ENCODE measurements at places on chromosomes 16 and 17.

- no peak for DNase-seq
Measured at GRCh38 chr17:2423271-2423670, 22.4 kb upstream of the MNT start.

DNA sequence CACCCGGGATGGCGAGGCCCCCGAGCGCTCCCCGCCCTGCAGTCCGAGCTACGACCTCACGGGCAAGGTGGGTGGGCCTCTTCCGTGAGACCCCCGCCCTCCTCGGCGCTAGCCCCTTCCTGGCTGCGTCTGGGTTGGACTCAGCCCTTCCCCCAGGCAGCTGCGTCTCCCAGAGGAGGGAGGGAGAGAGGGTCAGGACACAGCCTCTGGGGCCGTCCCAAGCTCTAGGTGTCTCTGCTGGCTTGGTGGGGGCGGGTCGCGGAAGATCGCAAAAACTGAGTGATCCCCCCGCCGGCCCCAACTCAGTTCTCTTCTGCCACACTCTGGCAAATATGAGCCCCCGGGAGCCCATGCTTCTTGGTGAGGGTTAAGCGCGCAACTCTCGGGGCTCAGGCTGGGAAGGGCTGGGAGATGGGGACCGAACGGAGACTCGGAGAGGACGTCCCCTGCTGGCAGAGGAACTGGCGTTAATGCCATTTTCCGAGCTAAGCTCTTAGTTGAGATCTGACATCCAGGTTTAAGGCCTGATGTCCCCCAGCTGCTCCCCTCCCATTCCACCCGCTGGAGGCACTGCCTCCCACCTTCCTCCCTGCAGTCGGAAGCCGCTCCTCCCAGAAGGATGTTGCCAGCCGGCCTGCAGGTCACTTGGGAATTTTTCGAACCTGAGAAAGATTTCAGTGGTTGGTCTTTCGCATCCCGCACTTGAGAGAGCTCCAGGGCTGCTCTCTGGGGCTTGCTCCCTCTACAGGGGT is 419 bp downstream of the RAB37 start:
- no peak for DNase-seq

GRCh38 chr16:7526736-7527135 is 194.1 kb downstream of the RBFOX1 start:
- DNase-seq = no peak

- DNase-seq = no peak
Measured at GRCh38 chr16:85395913-85396878, 216.9 kb upstream of the GSE1 start.

GRCh38 chr16:66428682-66429251 is 1.7 kb downstream of the BEAN1 start:
- DNase-seq = no peak

GRCh38 chr16:83196796-83197195 is 570.0 kb downstream of the CDH13 start:
- DNase-seq = no peak

- DNase-seq = no peak
Measured at GRCh38 chr17:42704837-42705494, 22.6 kb downstream of the CNTNAP1 start.

GRCh38 chr17:58666858-58667267 is 25.0 kb downstream of the TEX14 start:
- DNase-seq = no peak

DNA sequence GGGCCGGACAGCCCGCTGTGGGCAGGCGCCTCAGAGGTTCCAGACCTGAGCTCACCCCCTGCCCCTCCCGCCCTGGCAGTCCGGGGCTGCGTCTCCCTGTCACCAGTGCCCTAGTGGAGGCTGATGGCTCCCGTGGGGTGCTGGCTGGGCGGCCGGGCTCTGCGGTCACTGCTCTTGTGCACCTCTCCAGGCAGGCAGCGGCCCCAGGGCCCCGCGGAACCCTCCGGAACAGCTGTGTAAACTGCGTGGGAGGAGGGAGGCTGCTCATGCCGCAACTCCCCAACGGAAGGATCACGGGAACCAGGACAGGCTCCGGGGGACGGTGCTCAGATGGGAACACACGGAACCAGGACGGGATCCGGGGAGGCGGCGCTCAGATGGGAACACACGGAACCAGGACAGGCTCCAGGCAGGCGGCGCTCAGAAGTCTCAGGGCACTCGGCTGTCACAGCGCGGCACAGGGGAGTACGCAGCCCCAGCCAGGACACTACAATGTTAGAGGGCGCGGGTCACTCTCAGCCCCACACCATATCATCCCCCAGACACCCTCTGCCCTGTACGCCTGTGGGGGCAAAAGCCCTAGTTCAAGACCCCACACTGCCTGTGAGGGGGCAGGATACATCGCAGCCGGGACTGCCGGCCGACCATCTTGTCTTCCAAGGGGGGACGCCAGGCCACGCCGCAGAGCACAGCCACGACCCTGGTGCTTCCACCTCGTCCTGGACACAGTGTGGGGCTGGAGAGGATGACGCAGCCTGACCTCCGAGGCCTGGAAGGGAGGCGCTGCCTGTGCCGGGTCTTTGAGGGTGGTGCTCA is 74.0 kb upstream of the GNG13 start:
- no peak for DNase-seq

DNA sequence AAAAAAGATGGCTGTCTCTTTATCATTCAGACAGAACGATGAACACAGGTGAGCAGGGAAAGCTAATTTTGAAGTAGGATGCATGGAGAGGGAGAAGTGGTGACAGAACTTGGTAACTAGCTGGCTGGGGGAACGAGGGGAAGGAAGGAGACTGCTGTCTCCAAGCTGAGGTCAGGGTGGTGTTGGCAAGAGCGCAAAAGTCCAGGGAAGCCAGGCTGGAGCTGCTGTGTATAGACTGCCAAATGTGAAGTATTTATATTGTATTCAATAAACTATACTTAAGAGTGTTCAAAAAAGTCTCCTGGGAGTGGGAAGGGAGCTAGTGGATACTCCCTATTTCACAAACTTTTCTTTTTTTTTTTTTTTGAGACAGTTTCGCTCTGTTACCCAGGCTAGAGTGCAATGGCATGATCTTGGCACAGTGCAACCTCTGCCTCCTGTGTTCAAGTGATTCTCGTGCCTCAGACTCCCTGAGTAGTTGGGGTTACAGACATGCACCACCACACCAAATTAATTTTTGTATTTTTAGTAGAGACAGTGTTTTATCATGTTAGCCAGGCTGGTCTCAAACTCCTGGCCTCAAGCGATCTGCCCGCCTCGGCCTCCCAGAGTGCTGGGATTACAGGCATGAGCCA is 8.2 kb downstream of the TMEM106A start:
- no peak for DNase-seq

DNA sequence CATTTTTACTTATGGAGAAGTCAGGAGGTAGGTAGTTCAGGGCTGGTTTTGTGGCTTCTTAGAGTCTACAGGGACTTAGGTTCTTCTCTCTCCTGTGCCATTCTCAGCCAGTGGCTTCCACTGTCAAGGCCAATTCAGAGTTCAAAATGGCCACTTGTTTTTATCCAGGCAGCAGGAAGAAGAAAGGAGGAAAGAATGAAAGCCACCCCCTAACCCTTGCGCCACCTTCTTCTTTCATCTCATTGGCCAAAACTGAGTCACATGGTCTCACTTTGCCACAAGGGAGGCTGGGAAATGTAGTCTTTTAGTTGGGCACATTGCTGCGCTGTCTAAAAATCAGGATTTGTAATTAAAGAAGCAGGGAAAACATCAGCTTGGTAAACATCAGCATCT is 60.8 kb upstream of the MED9 start:
- DNase-seq = no peak

- DNase-seq = peak; percentile 34
Measured at GRCh38 chr16:2473999-2474876, 689 bp upstream of the TBC1D24 start.

DNA sequence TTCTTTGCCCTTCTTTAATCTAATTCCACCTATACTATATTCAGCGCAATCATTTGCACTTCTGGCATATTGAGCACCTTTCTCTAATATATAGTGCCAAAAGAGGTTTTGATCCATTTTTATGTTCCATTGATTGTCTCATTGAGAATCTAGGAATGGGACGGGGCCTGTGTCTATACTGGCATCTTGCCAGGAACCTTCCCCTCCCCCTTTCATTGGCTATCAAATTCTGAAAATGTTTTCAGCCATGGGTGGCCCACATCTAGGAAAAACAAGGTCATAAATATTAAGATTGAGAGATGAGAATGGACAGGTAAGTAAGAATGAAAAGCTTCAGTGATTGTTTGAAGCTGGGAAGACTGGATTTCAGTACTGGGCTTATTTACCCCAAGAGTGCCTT is 159.9 kb downstream of the FTO start:
- no peak for DNase-seq

GRCh38 chr17:44024271-44024663 is 9.5 kb upstream of the TMEM101 start:
- DNase-seq = no peak

DNA sequence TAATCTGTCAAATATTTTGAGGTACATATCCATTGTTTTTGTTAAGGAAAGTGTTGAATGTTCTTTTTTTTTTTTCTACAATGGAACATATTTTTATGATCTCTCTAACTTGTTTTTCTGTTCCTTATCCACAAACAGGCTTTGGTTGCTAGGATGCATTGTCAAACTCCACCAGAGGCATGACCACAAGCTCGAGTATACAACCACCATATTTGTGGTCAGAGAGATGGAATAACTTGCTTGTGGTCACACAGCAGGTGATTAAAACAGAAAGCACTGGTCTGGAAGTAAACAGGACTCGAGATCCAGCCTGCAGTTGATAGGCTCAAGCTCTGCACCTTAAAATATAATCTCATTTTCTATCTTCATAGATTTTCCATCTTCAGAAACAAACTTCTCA is 105.8 kb upstream of the ADAMTS18 start:
- DNase-seq = no peak

- no peak for DNase-seq
Measured at GRCh38 chr17:49020609-49021008, 23.4 kb downstream of the IGF2BP1 start.

GRCh38 chr17:8320990-8321389 is 10.9 kb downstream of the ARHGEF15 start:
- no peak for DNase-seq

DNA sequence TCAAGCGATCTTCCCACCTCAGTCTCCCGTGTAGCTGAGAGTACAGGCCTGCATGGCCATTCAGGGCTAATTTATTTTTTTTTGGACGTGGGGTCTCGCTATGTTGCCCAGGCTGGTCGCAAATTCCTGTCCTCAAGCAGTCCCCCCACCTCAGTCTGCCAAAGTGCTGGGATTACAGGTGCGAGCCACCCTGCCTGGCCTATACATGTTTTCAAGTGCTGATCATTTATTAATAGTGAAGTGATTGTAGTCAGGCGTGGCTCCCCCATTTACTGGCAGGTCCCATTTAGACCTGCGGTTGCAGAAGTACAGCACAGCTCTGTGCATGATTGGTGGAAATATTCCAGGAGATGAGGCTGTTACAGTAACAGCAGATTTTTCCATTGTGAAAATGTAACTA is 8.4 kb downstream of the FOXK2 start:
- no peak for DNase-seq

GRCh38 chr17:4573669-4574068 is 10.7 kb upstream of the SMTNL2 start:
- peak; percentile 44 for DNase-seq
